Uterus (tissue), 4 donors: ENCODE measurements at places on chromosomes 12 and 14.

GRCh38 chr12:18332173-18332572, 70.9 kb downstream of the PIK3C2G start:
- no peak for DNase-seq

GRCh38 chr12:115213538-115214016, 529.6 kb upstream of the TBX3 start:
- DNase-seq = no peak

DNA sequence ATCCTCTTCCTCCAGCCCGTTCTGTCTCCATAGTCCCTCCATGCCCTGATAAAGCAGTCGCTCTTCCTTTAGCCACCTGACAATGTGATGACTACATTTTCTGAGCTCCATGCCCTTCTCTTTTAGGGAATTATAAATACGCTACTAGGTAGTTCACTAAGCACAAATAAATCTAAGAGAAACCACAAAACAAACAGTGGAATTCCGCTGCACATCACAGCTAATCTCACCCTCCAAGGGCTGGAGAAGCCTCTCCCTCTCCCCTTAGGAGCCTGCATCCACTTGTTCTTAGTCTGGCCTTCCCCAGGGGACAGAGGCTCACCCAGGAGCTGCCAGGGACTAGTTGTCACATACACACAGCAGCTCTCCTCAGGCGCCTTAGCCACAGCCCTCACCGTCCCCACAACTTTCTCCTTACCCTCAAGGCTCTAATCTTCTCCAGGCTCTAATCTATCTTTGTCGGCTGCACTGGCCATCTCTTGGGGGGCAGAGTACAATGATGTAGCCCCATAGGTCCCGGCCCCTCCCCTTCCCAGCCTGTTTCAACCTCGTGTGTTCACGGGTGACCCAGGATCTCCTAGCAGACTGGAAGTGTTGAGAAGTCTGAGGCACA, 55.9 kb upstream of the GPR68 start:
- DNase-seq = no peak

DNA sequence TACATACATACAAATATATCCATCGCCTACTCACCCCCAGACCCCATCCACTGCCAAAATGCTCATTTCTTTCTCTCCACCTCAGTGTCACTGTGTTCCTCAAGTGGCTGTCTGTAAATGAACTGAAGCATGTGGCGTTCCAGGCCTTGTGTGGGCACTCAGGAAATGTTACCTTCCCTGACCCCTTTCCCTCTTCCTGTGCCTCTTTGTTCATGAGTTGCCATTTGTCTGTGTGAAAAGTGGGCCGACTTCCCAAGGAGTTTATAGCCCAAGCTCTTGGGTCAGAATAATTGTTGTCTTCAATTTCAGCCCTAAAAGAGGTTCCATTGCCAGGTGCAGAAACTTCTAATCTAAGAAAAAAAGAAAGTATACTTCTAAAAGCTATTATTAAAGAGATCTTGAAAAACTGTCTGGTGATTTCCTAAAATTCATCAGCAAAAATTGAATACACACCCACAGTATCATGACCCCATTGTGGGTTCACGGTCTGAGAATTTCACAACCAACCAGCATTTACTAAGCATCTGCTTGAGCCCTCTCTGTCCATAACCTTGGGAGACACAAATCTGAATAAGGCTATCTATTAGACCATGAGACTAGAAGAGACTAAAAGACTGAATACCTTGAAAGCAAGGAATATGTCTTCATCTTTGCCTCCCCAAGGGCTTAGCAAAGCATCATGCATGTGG, 201.4 kb upstream of the EEA1 start:
- no peak for DNase-seq

GRCh38 chr12:57126561-57126960, 1.7 kb upstream of the LRP1 start:
- DNase-seq = peak; percentile 18

GRCh38 chr12:22160396-22161003, 114.5 kb downstream of the CMAS start:
- DNase-seq = no peak

DNA sequence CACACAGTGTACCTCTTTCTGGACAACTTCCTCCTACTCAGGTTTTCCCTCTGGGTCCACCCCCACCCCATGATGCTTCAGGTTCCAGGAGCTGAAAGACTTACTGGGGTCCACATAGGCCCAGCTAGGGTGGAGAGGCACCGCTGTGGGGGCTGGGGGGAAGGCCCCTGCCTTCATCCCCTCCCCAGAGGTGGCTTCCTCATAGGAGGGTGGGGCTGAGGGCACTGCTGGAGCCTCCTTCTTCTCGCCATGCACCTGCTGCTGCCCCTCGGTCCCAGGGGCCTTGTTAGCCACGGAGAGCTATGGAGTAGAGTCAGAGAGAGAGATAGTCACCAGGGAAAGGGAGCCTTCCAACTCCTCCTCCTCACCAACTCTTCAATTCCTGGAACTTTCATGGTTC, 2.7 kb downstream of the FAIM2 start:
- DNase-seq = no peak

DNA sequence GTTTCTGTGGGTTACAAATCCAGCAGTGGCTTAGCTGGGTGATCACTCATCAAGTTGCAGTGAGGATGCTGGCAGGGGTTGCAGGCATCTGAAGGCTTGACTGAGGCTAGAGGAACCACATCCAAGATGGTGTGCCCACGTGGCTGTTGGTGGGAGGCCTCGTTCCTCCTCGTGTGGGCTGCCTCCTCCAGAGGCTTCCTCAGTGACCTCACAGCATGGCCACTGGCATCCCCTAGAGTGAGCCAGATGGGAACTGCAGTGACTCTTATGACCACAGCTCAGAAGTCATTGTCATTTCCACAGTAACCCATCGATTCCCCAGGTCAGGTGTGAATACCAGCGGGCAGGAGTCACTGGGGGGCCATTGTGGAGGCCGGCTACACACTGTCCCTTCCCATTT, 17.8 kb downstream of the AACS start:
- DNase-seq = no peak

- no peak for DNase-seq
Measured at GRCh38 chr12:52739963-52740362, 36.6 kb upstream of the KRT77 start.

DNA sequence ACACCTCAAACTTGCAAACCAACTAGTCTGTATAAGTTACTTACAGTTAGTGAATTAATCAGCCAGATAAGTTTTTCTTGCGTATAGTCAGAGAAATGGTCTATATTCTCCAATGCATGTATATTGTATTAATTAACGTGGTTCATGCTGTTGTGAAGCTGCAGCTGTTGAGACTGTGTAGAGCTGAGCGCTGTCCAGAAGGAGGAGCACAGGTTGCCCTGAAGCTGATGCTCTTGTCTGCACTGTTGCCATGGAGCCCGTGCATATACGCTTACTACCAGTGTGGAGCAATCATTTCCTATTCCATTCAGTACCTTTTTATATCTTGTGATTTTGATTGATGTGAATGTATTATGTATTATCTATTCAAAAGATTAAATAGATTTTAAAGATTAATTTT, 74.3 kb upstream of the ARID2 start:
- no peak for DNase-seq
